Cardiac muscle cell (in vitro differentiated cells and primary cell): ENCODE measurements at places on chromosomes 4 and X. TPM values are rescaled to one million over a fixed set of nuclear protein-coding genes. Genes with fewer than 3 reads are reported as not detected.
A peak's percentile ranks its signal among the peaks of the same experiment; 100 is the strongest.

BEX5 gene
- 6.3 and 10.6 TPM in 2 replicates for total RNA-seq

LSM6 gene
- 51.8 and 54.0 TPM in 2 replicates for total RNA-seq

NSDHL gene
- total RNA-seq: 14.6 and 33.7 TPM in 2 replicates

TRIM60 gene
- total RNA-seq: 0.07 TPM in 1 of 2 replicates, not detected in the other

NAA11 gene
- total RNA-seq: not detected in 2 replicates

TBX22 gene
- not detected in 2 replicates for total RNA-seq

RASL11B gene
- total RNA-seq: 37.5 and 50.0 TPM in 2 replicates

GLRA3 gene
- total RNA-seq: not detected in 2 replicates

DNA sequence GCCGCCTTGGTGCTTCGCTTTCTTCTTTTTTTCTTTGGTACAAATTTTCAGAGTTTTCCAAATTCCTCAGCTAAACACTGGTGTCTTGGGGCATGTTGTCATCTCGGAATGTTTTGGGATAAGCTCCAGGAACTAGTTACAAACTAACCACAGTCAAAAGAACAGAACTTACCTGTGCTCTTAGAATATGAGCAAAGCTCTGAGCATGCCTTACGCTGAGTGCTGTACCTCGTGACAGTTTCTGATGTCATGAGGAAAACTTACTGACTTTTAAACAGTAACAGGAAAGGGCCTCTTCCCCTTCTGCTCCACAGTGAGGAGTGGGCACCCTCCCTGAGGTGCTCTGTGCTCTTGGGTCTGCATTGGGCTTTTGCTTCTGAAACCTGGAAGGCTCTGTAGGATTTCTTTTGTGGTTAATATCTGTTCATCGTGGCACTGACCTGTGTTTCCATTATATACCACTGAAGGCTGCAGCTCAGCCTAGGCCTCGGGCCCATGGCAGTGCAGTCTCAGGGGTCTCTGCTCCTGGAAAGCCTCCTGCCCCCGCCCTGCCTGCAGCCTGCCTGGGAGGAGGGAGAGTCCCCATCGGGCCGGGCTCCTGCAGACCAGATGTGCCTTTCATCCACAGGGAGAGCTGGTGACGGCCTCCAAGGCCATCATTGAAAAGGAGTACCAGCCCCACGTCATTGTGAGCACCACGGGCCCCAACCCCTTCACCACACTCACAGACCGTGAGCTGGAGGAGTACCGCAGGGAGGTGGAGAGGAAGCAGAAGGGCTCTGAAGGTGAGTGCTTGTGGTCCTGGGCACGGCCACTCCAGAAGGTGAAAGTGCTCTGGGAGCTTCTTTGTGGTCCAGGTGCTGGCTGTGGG lies 48.7 kb downstream of the NOP14 start:
- no peak overlapping the region for H3K27ac ChIP-seq
- H3K4me1 ChIP-seq: no peaks in the 10 kb centered on the region
- H3K36me3 ChIP-seq: peaks cover 24% of the 10 kb centered on the region
- DNase-seq: no peak

GRCh38 chrX:123525123-123525725 lies 207.6 kb downstream of the THOC2 start:
- no peak overlapping the region for H3K4me3 ChIP-seq
- DNase-seq: no peak
- H3K27me3 ChIP-seq: no peaks in the 10 kb centered on the region
- no peak overlapping the region for H3K27ac ChIP-seq
- no peaks in the 10 kb centered on the region for H3K36me3 ChIP-seq
- H3K4me1 ChIP-seq: no peaks in the 10 kb centered on the region

DNA sequence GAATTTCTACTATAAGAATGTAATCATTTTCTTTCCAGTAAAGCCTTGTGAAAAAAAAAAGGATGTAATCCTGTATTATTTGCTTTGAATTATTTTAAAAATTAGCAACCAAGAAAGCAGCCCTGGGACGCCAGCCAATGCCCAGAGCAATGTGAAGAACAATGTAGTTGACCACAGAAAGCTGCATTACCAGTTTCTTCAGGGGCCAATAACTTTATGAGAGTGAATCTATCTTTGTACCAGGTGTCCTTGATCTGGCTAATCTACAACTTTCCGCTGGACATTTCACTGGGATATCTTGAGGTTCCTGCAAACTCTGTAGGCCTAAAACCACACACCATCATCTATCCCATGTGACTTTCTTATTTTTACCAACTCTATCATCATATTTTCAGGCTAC lies 7.6 kb upstream of the KLHL2 start:
- no peaks in the 10 kb centered on the region for H3K4me1 ChIP-seq
- no peak for DNase-seq
- no peak overlapping the region for H3K27ac ChIP-seq
- H3K36me3 ChIP-seq: no peaks in the 10 kb centered on the region

GRCh38 chr4:40507977-40508376 lies 121.7 kb downstream of the RBM47 start:
- no peak overlapping the region for H3K27ac ChIP-seq
- H3K27me3 ChIP-seq: no peaks in the 10 kb centered on the region
- H3K4me3 ChIP-seq: no peak overlapping the region
- DNase-seq: no peak
- no peaks in the 10 kb centered on the region for H3K4me1 ChIP-seq

- no peak overlapping the region for H3K4me3 ChIP-seq
- no peaks in the 10 kb centered on the region for H3K27me3 ChIP-seq
- H3K4me1 ChIP-seq: peaks cover 18% of the 10 kb centered on the region
- H3K27ac ChIP-seq: no peak overlapping the region
Measured at GRCh38 chr4:8467016-8467415, 26.4 kb downstream of the TRMT44 start.

- H3K4me1 ChIP-seq: no peaks in the 10 kb centered on the region
- DNase-seq: no peak
- no peaks in the 10 kb centered on the region for H3K36me3 ChIP-seq
- H3K27ac ChIP-seq: no peak overlapping the region
- no peak overlapping the region for H3K4me3 ChIP-seq
- no peaks in the 10 kb centered on the region for H3K27me3 ChIP-seq
Measured at GRCh38 chr4:66204534-66205247, 534.4 kb upstream of the EPHA5 start.

DNA sequence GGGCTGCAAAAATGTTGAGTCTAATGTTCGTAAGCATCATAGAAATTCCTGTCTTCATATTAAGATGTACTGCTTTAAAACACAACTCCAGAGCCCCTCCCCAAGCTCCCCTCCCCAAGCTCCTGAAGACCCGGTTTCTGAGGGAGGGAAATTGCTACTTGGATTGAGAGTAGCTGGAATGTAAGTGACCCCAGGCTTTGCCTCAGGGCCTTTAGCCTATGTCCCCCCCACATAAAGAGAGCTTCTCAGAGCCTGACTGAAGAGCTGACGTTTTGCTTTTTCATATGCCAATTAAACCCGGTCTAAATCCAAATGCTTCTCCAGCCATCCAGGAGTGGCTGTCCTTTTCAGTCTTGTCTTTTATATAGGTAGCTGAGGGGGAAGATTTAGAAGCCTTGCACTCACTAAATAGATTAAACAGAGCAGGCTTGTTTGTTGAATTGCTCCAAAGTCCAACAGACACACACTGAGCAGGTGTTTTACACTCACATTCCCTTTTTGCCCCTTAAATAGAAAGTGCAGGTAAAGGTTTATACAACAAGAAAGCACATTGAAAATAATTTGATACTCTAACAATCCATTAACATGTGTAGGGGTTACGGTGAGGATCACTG lies 19.6 kb downstream of the ARX start:
- no peak for DNase-seq
- H3K36me3 ChIP-seq: no peaks in the 10 kb centered on the region
- no peaks in the 10 kb centered on the region for H3K4me1 ChIP-seq
- peaks cover 41% of the 10 kb centered on the region for H3K27me3 ChIP-seq
- H3K4me3 ChIP-seq: no peak overlapping the region

DNA sequence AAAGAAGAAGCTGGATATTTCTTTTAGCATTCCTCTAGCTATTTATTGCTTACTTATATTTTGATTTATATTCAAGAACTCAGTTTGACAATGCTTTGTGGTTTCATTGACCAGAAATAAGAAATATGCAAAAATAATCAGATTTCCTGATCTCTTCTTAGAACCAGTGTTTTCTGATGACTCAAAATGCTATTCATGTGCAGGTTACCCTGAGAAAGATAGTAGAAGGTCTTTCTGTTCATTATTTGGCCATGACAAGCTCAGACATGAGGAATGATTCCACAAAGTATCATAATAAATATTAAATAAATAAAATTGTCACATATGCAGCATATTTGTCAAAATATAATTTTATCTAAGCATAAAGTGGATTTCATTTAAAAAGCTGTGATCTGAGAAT lies 24.1 kb downstream of the ADH7 start:
- H3K4me1 ChIP-seq: no peaks in the 10 kb centered on the region
- H3K27ac ChIP-seq: no peak overlapping the region
- H3K4me3 ChIP-seq: no peak overlapping the region
- no peaks in the 10 kb centered on the region for H3K27me3 ChIP-seq

DNA sequence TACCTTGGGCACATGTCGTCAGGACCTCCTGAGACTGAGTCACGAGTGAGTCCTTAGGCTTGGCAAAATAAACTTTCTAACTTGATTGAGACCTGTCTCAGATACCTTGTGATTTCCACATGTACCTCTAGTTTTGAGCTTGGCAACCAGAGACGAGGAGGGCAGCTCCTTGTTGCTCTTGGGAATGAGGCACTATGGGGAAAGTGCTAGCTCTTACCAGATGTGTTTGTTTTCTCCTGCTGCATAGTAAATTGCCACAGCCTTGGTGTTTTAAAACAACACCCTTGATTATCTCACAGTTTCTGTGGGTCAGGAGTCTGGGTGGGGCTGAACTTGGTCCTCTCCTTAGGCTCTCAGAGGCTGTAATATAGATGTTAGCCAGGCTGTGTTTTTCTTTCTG lies 59.1 kb upstream of the MAML3 start:
- DNase-seq: no peak
- H3K27me3 ChIP-seq: no peaks in the 10 kb centered on the region
- no peak overlapping the region for H3K4me3 ChIP-seq
- H3K36me3 ChIP-seq: no peaks in the 10 kb centered on the region

GRCh38 chr4:71380788-71381187 lies 42.0 kb downstream of the SLC4A4 start:
- H3K4me3 ChIP-seq: no peak overlapping the region
- no peak overlapping the region for H3K27ac ChIP-seq
- no peak for DNase-seq
- H3K36me3 ChIP-seq: no peaks in the 10 kb centered on the region
- peaks cover 17% of the 10 kb centered on the region for H3K4me1 ChIP-seq

DNA sequence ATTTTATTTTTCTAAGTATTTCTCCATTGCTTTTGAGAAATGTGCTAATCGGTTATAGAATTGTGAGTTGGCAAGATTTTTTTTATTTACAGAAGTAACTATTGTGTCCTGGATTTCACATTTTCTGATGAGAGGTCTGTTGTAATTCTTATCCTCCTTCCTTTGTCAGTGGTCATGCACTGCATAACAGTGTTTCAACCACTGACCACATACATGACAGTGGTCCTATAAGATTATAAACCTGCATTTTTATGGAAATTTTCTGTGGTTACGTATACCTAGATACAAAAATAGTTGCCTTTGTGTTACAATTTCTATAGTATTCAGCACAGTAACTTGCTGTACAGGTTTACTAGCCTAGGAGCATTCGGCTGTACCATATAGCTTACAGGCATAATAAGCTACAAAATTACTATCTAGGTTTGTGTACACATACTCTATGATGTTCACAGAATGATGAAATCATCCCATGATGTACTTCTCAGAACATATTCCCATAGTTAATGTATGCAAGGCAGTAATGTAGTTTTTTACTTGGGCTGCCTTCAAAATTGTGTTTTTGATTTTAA lies 47.8 kb downstream of the APELA start:
- no peaks in the 10 kb centered on the region for H3K27me3 ChIP-seq
- no peak overlapping the region for H3K4me3 ChIP-seq
- H3K27ac ChIP-seq: no peak overlapping the region
- no peaks in the 10 kb centered on the region for H3K36me3 ChIP-seq
- no peak for DNase-seq

DNA sequence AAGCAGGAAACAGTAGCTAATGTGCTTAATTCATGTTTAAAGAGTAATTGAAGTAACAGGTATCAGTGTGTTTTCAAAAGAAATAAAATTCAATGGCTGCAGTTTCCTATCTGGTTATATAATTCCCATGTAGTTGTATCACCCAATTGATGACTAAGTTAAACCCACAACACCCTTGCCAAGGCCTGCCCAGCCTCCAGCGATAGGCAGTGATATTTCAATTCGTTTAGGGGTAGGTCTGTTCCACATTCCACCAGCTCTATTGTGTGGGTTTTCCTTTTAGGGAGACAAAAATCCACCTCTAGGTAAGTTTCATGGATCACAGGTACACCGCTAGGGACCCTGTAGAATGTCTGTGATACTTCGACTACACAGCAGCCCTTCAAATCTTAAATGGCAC lies 24.7 kb upstream of the MXRA5 start:
- no peaks in the 10 kb centered on the region for H3K27me3 ChIP-seq
- no peaks in the 10 kb centered on the region for H3K36me3 ChIP-seq
- H3K4me3 ChIP-seq: no peak overlapping the region

DNA sequence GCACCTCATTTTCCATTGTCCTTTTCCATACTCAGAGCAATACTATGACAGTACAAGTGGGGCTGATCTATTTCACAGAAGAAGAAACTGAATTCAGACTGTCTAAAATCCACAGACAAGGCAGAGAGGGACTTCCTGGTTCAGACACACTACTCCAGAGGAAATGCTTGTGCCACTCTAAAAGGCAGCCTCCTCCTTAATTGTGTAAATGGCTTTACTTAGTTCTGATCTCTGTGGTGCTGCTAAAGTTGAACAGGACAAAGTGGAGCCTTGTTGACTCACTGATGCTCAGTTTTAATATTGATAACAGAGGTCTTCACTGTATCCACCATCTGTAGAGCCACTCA lies 122.4 kb downstream of the KIT start:
- peaks cover 10% of the 10 kb centered on the region for H3K4me1 ChIP-seq
- H3K27me3 ChIP-seq: no peaks in the 10 kb centered on the region
- no peaks in the 10 kb centered on the region for H3K36me3 ChIP-seq
- peak; percentile 6 for DNase-seq
- H3K27ac ChIP-seq: no peak overlapping the region

GRCh38 chr4:95394752-95395306 lies 153.9 kb downstream of the UNC5C start:
- no peak for DNase-seq
- H3K36me3 ChIP-seq: no peaks in the 10 kb centered on the region
- H3K27ac ChIP-seq: no peak overlapping the region
- H3K27me3 ChIP-seq: no peaks in the 10 kb centered on the region
- H3K4me1 ChIP-seq: peaks cover 8% of the 10 kb centered on the region
- no peak overlapping the region for H3K4me3 ChIP-seq

- no peaks in the 10 kb centered on the region for H3K36me3 ChIP-seq
- peak overlapping the region; percentile 86 for H3K4me3 ChIP-seq
- H3K27me3 ChIP-seq: no peaks in the 10 kb centered on the region
- no peaks in the 10 kb centered on the region for H3K4me1 ChIP-seq
- DNase-seq: peak; percentile 62
Measured at GRCh38 chr4:37685161-37685822, 884 bp downstream of the RELL1 start.

- no peaks in the 10 kb centered on the region for H3K36me3 ChIP-seq
- no peaks in the 10 kb centered on the region for H3K27me3 ChIP-seq
Measured at GRCh38 chrX:110987292-110987691, 108.7 kb upstream of the PAK3 start.

DNA sequence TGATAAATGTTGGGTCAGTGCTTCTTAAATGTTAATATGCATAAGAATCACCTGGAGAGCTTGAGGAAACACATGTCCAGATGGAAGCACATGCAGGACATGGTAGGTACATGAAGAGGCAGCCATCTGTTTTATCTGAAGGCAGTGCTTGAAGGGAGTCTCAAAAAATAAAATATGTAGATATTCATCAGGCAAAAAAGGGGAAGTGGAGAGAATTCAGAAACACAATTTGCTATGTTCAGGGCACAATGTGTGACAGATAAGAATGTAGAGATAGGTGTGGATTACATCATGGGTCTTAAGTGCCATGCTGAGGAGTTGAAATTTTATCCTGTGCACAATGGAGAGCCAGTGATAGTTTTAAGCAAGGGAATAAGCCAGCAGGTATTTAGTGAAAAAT lies 59.6 kb upstream of the CASK start:
- DNase-seq: no peak
- H3K4me1 ChIP-seq: no peaks in the 10 kb centered on the region
- H3K27me3 ChIP-seq: no peaks in the 10 kb centered on the region
- H3K27ac ChIP-seq: no peak overlapping the region
- no peaks in the 10 kb centered on the region for H3K36me3 ChIP-seq
